ENCODE measurements at places on chromosomes 1 and 21.

- DNase-seq, result peak; percentile 100
These were observed at the start of gene CELF3 for GRCh38 chr1:151716771-151717631. Gene CELF3 (minus strand): TSS chr1:151716803. CDS start chr1:151716020, 783 bp downstream.

DNA sequence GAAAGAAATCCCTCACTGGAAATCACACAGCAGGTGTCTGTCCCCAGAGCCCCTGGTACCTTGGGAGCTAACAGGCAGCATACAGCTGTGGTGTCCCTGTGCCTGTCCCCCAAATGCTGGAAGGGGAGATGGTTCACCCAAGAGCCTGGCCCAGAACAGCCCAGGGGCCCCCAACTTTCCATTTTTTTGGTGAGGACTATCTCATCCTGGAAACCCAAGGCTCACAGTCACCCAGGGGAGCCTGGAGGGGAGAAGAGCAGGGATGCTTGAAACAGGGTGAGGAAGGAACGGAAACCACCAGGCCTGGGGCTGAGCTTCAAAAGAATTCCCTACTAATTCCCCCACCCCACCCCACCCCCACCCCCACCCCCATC, 3.6 kb downstream of the SDC3 start:
- DNase-seq, result no peak

- no peak for DNase-seq
These were observed 618.3 kb downstream of the SMYD3 start for GRCh38 chr1:245888809-245889208.

DNA sequence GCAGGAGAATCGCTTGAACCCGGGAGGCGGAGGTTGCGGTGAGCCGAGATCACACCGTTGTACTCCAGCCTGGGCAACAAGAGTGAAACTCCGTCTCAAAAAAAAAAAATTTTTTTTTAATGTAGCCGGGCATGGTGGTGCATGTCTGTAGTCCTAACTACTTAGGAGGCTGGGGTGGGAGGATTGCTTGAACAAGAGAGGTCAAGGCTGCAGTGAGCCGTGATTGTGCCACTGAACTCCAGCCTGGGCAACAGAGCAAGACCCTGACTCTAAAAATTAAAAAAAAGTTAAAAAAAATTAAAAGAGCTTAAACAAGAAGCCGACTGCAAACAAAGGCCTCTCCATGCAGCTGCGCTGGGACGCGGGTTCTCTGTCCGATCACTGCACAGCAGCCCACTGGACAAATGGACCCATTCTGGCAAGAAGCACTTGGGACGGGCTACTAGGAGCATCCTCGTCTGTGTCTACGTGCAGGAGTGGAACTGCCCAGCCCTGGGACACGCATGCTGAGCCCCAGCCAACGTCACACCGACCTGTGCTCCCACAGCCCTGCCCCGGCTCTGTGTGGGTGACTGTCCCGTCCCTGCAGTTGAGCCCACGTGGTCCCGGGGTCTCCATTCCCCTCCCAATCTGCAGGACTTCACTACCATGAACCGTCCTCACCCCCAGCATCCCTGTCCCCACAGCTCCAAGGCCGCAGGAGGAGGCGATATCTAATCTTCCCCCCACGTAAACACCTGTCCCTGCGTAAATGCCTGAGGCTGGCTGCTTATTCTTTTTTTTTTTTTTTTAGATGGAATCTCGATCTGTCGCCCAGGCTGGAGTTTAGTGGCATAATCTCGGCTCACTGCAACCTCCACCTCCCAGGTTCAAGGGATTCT, 12.3 kb downstream of the SLC35E2B start:
- DNase-seq, result no peak

GRCh38 chr21:37370152-37371040, 3.8 kb downstream of the DYRK1A start:
- DNase-seq, result no peak

GRCh38 chr1:226541231-226541630, 7.3 kb upstream of the STUM start:
- DNase-seq, result no peak

DNA sequence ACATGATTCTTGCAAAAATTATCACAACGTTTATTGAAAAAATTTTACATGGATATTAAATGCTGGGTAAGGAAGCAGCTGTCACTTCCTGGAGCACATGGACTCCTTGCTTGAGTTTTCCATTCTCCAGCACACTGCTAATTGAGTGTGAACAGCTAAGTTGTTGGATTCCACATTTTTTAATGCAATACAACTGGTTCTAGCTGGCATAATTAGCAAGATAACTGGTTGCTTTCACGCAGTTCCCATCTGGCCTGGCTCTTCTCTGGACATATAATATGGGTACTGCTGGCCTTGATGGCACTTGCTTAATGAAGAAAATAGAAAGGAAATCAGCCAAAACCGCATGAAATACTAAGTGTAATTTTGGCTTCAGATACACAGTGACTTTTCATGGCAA, 26.6 kb downstream of the RGS21 start:
- DNase-seq, result no peak

GRCh38 chr1:183806675-183807074, 1.8 kb downstream of the RGL1 start:
- DNase-seq, result no peak

DNA sequence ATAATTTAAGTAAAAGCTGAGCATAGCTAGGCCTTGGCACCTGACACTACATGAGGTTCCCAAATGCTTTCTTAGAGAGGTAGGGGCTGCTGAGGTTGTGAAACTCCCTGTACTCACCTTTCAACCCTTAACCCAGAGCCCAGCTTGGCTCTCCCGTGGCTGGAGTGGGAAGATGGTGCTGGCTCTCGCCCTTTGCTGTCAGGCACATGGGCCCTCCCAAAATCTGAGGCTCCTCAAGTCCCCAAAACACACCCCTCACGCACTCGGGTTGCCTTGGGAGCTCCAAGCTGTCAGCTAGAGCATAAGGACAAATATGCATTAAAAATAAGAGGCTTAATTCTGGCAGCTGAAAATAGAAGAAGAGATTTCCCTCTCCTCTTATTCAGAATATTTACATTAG, 46.7 kb upstream of the PLPPR4 start:
- DNase-seq, result no peak

- no peak for DNase-seq
These were observed 51.1 kb downstream of the USP1 start for GRCh38 chr1:62487956-62488355.

DNA sequence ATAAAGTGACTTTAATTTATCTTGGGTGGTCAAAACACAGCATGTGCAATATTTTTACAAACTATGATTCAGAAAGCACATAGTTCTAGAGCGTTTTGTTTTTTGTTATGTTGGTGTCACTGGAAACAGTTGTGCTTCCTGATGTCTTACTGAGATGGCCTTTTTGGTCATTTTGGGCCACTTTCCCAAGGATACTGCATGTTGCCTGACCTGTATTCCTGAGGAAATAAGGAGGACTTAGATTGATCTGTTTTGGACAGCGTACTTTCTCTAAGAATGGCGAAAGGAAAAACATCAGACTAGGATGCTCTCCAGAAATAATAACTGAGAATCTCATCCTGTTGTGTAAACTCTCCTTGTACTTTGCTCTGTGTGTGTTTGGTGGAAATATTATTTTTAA, 451.2 kb downstream of the USP25 start:
- DNase-seq, result no peak

GRCh38 chr1:26021647-26022403, at the start of gene EXTL1:
Gene EXTL1 (plus strand): TSS chr1:26021775. CDS start chr1:26022647, 872 bp downstream.
- DNase-seq, result peak; percentile 54

DNA sequence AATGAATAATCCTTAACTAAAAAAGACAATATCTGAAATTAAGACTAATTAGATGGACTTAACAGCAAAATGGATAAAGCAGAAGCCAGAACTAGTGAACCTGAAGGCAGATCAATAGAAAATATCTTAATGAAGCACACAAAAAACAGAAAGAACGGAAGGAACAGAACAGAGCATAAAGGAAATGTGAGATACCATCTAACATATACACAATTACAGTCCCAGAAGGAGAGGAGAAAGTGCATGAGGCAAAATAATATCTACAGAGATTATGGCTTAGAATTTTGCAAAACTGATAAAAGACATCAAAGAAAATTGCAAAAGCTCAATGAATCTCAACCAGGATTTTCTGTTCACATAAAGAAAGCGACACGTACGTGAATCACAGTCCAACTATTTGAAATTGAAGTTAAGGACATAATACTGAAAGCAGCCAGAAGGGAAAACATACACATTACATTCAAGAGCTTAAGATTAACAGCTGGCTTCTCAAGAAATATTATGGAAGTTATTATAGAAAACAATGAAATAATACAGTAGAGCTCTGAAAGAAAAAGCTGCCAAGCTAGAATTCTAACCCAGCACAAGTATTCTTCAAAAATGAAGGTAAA, 182.0 kb downstream of the CDC42BPA start:
- DNase-seq, result no peak

- DNase-seq, result no peak
These were observed 72.1 kb downstream of the SKI start for GRCh38 chr1:2300004-2300771.

DNA sequence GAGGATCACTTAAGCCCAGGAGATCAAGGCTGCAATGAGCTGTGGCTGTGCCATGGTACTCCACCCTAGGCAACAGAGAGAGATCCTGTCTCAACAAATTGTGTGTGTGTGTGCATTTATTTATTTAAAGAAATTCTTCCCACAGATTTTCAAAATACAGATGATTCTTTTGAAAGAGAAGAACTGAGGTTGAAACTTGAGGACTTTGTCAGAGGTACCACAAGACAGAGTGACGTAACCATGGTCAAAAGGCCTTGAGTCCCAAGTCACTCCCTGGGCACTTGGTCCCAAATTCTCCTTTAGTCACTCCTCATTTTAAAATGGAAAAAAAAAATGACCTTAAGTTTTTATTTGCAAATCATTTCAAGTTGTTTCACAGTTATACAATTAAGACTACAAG, 57.4 kb downstream of the TIAM1 start:
- no peak for DNase-seq

DNA sequence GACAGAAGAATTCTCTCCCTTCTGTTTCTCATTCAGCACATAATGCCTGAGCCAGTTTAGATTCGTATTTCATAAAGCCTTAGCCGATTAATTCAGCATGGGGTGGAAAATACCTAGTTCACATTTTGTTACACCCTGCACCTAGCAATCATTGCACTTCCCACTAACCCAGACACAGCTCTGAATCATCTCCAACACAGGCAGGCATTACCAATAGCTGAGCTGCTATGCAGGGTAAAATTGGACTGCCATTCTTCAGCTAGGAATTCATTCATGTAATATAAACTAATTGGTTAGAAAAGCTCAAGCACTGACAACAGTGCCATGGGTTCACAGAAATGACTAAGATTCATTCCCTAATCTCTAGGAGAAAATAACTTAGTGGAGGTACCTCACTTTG, 26.9 kb upstream of the NKAIN1 start:
- no peak for DNase-seq

GRCh38 chr1:23168445-23169194, at the start of gene LUZP1:
Gene LUZP1 (minus strand): TSS chr1:23168856.
- peak; percentile 61 for DNase-seq

GRCh38 chr1:9759939-9760338, 63.8 kb downstream of the CLSTN1 start:
- no peak for DNase-seq

DNA sequence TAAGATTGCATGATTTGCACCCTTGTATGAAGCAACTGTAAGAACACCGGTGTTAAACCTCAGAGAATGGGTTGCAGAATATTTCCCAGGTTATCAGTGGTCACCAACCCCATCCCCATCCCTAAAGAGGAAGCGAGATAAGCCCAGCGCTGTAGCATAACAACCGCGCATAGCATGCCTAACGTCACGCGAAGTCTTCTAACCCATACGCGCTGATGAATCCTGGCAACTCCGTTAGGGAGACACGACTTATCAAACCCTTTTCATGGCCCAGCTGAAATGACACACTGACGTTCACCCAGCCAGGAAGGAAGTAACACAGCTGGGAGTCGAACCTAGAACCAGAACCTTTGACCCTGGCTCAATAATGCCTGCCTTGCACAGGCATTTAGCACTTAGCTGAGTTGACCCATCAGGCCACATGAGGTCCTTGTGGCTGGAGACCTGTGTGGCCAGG, 24.2 kb downstream of the TMEM51 start:
- no peak for DNase-seq

DNA sequence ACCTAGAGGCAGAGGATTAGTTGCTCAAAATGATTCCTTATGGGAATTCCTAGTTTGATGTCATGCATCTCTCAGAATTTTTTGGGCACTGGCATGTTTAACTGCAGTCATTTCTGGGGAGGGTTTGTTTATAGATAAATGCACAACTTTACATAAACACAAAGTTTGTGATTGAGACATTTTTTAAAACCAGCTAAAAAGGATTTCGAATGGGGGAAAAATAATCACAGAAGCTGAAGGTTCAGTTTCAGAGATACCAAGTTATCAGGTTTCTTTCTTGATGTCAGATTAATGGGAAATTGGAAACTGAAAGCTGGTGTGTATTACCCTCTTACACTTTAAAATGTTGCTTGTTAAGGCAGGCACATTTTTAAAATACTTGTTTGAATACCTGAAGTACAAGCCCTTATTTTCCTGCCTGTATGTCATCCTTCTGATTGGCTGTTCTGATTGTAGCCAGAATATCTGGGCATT, 72.1 kb downstream of the DISP1 start:
- no peak for DNase-seq

- DNase-seq, result no peak
These were observed 99.4 kb downstream of the ATP5PO start for GRCh38 chr21:33816174-33816573.

- DNase-seq, result no peak
These were observed 27.0 kb upstream of the LYPD8 start for GRCh38 chr1:248782416-248783141.

GRCh38 chr1:59215766-59216291, 81.1 kb upstream of the FGGY start:
- DNase-seq, result no peak

DNA sequence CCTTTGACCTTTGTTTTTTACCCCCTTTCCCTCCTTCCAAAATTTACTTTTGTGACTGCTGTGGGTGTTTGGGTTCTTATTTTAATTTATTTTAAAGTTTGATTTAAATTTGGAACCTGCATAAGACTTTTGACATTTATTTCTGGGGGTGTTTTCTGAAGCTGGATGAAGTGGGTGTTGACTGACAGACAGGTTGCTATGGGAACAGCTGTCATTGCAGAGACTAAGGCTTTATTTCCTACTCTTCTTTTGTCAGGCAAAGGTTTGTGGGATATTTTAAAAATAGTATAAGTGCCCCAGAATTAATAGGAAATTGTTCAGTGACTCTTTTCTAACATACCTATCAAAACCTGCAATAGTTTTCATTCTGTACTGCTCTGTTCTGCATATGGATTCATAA, 290.8 kb upstream of the ESRRG start:
- DNase-seq, result no peak

DNA sequence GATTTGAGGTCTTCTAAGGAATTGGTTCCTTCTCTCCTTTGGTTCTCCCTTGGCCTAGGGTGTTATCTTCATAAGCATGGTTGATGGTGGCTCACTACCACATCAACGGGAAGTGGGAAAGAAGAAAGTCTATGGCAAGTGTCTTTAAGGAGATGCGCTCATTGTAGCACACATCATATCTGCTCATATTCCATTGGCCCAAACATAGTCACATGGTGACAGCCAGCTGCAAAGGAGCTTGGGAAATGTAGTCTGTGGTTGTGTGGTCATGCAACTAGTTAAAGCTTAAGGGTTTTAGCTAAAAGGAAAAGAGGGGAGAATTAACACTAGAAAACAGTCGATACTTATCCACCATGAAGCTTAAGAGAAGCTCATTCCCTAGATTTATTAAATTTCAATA, 11.4 kb upstream of the MRPS6 start:
- DNase-seq, result peak; percentile 19

- DNase-seq, result no peak
These were observed 137.3 kb downstream of the RERE start for GRCh38 chr1:8679929-8680663.

All from NCI-H526 (cell line).